Activated naive CD8-positive, alpha-beta T cell treated with anti-CD3 and anti-CD28 coated beads, Interleukin-2, amount 50 U/mL, for 24 hours (primary cell): ENCODE measurements at places on chromosomes 1 and 21.

DNA sequence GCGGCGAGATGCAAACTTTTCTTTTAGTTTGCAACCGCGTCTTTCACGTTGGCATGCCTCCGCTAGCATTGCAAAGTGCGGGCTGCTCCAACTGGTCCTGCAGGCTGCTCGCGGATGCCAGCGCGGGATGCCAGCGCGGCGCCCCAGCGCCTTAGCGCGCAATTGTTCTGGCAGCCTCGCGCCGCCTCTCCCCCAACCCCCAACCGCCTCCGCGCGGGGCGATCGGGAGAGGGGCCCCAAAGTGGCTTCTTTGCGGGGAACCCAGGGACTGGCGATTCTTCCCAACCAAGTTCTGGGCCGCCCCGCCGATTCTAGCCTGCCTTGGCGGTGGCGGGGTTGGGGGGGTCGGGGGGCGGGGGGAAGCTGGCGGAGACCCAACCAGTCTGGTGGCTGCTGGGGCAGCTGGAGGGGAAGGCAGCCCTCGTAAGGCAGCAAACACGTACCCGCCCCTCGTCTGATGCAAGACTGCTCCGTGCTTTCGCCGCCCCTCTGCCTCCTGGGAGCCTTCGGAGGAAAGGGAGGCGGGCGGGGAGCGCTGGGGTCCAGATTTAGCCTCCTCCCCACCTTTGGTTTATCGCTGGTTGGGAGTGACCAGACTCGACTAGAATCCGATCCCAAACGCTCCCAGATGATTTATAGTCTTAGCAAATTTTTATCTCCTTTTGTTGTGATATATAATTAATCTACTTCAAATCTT is 756 bp downstream of the PHGDH start:
- peak; percentile 73 for DNase-seq

DNA sequence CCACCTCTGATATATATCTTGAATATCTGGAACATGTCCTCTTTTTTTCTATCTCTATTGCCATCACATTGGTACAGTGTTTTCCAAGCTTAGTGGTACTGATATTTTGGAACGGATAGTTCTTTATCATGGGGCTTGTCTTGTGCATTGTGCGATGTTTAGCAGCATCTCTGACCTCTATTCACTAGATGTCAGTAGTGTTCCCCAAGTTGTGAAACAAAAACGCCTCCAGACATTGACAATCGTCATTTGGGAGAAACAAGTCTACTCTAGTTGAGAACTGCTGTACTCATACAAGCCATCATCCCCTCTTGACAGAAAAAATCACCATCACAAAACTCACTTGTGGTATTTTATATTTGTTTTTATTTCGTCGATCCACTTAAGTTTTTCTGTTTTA is 79.7 kb upstream of the CHODL start:
- no peak for DNase-seq

DNA sequence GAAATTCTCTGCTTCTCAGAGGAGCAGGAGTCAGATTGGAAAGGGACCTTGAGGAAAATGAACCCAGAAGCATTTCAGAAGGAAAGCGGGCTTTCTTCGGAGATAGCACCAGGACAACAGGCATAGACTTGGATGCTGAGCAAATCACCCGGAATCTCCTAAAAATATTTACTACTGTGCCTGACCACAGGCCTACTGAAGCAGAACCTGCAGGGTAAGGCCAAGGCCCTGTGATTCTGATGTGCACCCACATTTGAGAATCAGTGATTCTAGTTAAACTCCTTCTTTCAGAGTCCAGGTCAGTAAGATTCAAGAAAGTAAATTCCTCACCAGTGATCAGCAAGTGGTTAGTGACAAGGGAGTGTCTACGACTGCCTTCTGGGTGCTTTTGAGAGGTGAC is 307.3 kb upstream of the DUSP10 start:
- DNase-seq = no peak

GRCh38 chr1:81492628-81493027 is 308.1 kb upstream of the ADGRL2 start:
- DNase-seq = no peak

DNA sequence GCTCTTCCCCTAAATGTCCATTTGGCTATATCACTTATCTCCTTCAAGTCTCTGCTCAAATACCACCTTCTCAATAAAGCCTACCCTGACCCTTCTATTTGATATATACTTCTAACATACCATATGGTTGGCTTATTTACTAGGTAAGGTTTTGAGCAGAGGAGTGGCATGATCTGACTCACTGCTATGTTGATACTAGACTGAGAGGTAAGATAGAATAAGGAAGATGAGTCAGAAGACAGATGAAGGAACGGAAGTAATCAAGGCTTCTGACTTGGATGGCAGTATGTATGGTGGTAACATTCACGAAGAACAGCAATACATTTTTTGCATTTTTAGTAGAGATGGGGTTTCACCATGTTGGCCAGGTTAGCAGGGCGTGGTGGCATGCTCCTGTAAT is 4.8 kb upstream of the HRNR start:
- DNase-seq = no peak

DNA sequence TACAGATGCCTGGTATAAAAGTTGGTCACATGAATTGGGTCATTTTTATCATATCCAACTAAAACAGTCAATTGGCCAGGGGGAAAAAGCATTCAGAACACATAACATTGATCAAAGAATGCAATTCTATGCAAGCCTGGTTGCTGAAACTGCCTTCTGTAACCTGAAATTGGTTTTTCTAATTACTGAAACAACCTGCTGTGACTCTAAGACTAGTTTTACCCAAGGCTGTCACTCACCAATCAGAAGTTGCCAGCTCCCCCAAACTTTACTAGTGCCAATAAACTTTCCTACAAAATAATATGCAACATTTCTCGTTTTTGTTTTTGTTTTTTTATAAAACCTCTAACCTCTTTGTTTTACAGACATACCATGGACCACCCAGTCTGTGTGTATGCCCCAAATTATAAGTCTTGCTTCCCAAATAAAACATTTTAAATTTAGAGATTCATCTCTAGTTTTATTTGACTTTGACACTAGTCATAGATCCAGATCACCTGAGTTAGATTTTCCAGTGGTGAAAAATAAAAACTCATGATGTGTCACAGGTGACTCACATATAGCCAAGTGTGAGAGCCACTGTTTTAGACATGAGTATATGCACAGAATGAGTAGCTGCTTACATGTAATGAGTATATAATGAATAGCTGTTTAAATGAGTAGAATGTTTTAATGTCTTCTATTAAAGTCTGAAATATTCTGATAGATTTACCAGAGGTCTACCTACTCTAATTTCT is 64.2 kb upstream of the CR2 start:
- DNase-seq = no peak

GRCh38 chr1:185096531-185096930 is 51.2 kb downstream of the RNF2 start:
- no peak for DNase-seq

- no peak for DNase-seq
These were observed 765.6 kb upstream of the B3GALT2 start for GRCh38 chr1:193951984-193952383.

DNA sequence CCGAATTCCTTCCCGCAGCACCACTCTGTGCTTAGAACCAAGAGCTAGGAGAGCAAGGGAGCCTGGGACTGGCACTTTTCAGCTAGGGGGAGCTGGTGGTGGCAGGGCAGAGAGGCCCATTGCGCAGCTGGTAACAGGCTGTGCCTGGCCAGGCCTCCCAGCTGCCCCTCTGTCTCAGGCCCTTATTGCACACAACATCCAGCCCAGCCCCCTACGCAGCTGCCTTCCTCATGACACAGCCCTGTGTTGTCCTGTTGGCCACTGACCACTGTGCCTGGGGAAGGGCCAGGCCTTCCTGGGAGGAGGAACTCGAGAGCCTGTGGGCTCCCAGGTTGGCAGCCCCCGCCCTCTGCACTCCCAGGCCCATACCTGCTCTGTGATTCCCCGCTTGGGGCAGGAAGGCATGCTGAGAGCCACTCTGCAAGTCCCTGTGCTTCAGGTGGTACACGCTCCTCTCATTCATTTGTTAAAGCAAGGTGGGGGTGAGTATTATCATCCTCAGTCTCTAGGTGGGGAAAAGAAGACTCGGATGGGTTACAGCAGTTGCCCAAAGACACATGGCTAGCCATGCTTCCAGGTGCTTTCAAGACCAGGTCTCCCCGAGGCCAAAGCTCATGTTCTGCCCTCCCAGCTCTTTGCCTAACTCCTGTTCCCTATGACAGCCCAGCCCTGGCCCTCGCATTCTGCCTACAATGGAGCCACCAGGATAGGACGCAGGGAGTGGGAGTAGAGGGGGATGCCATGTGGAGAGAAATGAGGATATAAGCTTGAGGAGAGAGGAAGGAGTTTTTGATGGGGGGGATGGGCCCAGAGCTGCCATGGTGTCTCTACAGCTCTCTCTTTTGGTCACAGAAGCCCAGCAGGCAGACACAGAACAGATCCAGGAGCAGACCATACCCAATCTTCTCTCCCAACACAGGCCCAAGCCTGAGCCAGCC is 81.8 kb downstream of the TMEM53 start:
- no peak for DNase-seq

GRCh38 chr1:229224308-229224707 is 46.6 kb upstream of the RAB4A start:
- DNase-seq = no peak

DNA sequence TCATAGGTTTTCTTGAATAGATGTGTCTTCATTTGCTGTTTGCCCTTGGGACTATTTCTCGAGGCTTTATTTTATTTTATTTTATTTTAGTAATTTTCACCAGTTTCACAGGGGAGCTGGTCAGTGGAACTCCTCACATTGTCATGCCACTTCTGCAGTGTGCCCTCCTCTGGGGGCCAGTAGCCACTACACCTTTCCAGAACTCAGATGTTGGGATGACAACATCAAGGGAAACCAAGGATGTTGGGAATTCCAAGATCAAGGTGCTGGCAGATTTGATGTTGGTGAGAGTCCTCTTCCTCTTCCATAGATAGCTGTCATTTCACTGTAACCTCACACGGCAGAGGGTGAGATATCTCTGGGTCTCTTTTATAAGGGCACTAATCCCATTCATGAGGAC is 35.5 kb downstream of the SLC26A9 start:
- no peak for DNase-seq

DNA sequence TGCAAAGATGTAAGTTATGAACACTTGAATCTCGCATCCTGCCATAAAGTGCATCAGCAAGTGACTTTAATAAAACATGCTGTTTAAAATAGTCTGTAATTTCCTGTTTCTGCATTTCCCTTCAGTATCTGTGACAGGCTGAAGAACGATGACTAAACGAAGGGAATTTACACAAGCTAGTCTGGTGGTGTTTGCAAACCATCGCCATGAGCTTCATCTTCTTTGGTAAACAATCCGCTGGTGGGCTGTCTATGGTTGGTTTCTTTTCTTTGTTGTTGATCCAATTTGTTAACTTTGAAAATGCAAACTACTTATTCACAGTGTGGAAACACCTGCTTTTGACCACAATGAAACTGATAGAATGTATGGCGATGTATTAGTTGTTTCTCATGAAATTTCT is 13.9 kb downstream of the SERTAD4 start:
- DNase-seq = no peak

DNA sequence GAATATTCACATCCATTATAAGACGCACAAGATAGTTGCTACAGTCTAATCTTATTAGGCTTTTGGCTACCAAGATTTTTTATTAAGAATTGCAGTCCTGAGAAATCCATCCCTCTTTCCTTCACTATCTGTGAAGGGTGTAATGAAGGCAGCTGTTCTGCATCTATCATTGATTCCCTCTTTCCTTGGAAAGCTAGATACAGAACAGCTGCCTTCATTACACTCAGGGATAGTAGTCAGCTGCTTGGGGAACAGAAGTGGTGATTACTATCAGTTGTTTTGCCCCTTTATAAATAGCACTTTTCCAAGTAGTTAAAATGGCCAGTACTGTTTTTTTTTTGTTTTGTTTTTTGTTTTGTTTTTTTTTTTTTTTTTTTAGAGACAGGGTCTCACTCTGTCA is 70.2 kb downstream of the IARS2 start:
- no peak for DNase-seq

DNA sequence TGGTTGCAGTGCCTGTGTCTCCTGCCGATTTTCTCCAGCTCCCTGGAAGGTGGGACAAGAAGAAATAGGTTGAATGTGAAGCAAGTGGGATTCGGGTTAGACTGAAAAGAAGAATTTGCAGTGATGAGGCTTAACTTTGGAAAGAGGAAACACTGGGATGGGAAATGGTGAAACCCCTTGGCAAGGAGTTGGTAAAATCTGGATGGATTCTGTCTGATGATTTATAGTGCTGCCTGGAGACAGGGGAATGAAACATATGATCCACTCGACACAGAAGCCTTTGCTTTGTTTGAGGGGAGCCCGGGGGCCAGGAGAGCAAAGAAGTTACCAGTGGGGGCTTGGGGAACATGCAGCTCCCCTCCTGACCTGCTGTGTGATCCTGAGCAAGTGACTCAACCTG is 67.2 kb downstream of the UBIAD1 start:
- no peak for DNase-seq

DNA sequence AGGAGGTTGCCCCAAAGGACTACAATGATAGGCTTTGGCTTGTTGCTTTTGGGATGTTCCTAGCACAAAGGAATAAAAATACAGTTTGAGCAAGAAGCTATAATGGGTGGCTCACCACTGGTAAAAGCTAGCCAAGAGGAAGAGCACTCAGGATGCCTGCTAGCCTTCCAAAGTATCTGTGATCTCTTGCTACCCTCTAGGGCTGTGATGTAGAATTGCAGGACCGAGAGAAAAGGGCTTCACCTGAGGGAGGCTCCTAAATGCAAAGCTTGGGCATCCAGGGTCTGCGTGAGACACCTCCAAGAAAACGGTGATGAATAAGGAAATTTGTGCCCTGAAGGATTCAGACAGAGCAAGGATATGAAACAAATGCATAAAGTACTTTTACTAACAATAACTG is 17.7 kb downstream of the IVL start:
- DNase-seq = no peak

GRCh38 chr1:155076371-155076770 is 2.3 kb upstream of the EFNA3 start:
- DNase-seq = no peak

DNA sequence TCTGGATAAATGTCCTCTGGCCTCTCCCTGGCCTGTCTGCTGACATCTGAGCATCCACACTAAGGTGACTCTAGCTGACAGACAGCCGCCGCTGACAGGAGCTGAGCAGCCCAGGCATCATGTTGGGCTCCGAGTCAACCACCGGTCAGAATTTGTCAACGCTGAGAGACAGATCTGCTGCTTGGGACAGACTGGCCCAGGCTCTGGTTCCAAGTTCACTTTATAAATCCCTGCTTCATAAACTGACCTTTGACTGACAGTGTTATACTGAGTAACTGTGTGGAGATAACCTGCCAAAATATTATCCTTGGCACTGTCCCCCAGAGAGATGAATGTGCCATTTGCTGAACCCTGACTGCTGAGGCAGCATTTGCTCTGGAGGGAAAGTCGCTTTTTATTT is 616.7 kb downstream of the NPHP4 start:
- no peak for DNase-seq

- no peak for DNase-seq
These were observed 263.7 kb downstream of the OMA1 start for GRCh38 chr1:58282623-58283387.
